ENCODE measurements at places on chromosomes 4 and X. TPM values are rescaled to one million over a fixed set of nuclear protein-coding genes. Genes with fewer than 3 reads are reported as not detected.

Gene FAM9B
- not detected for polyA plus RNA-seq

Gene TMEM35A
- polyA plus RNA-seq: not detected

GRCh38 chrX:95903490-95903889 lies 781.2 kb upstream of the DIAPH2 start:
- no peak for DNase-seq

GRCh38 chr4:3476341-3476747 lies 13.2 kb downstream of the DOK7 start:
- DNase-seq: no peak

DNA sequence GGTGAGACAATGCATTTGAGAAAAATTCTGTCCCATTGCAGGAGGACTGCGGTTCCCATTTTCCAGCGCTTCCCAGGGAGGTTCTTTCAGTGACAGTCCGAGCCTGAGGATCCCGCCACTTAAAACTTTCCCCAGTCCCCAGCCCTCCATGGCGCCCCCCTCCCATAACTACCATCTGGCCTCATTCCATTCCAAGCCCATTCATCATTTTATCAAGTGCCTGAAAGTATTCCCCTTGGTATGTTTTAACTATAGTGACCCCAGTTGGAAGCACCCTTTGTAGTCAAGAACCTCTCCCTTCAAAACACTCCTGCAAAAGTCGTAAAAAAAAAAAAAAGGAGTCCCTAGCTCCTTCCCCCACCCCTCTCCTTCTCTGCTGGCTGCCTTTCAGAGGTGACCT lies 1.2 kb downstream of the RASL11B start:
- no peak for DNase-seq

GRCh38 chrX:49042581-49043219 lies 457 bp downstream of the TFE3 start:
- no peak for DNase-seq

DNA sequence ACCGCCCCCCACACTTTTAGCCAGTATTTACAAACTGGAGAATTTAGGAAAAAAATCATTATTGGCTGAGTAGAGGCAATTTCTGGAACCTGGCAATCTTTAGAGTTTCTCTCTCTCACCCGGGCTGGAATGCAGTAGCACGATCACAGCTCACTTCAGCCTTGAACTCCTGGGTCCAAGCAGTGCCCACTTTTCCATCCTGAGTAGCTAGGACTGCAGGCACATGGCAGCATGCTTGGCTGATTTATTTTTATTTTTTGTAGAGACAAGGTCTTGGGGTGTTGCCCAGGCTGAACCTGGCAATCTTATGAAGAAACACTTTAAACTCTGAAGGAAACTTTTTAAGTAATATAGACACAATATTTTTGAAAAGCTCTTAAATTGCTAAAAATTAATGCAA lies 120.1 kb downstream of the AFF1 start:
- DNase-seq: no peak

DNA sequence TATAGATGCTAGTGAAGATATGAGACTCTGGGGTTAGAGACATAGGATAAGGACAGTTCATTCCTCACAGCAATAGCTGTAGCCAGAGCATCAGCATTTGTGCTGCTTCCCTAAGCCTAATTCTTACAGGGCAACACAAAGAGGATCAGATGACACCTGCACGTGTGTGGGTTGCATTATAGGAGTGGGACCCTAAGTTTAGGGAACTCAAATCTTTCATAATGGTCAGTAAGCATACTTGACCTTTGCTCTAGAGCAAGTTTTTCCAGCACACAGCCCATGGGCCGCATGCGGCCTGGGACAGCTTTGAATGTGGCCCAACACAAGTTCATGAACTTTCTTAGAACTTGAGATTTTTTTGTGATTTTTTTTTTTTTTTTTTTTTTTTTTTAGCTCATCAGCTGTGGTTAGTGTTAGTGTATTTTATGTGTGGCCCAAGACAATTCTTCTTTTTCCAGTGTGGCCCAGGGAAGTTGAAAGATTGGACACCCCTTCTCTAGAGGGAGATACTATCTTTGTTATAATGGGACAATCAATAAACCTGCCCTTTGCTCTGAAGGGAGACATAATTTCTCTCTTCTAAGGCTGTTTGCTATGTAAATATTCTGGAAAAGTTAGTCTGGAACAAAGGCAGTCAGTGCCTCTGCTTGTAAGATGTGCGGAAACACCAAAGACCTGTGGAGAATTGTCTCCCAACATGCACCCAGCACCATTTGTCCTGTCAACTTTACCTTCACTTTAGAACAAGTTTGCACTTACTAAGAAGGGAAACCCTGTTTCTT lies 650.2 kb downstream of the ZNF674 start:
- DNase-seq: no peak

- DNase-seq: no peak
These were observed 152.5 kb upstream of the PJA1 start for GRCh38 chrX:69317721-69318120.

GRCh38 chr4:120725639-120726580 lies 196.6 kb downstream of the PRDM5 start:
- no peak for DNase-seq

Gene AMBN
- polyA plus RNA-seq: not detected

GRCh38 chr4:165203541-165204461 lies 3.6 kb upstream of the KLHL2 start:
- DNase-seq: no peak

- no peak for DNase-seq
These were observed 16.6 kb downstream of the CLCN4 start for GRCh38 chrX:10173331-10173900.

Gene L1CAM
- not detected for polyA plus RNA-seq

Gene IGSF1
- polyA plus RNA-seq: not detected

- no peak for DNase-seq
These were observed 291.9 kb downstream of the FAM47A start for GRCh38 chrX:33840176-33840575.

DNA sequence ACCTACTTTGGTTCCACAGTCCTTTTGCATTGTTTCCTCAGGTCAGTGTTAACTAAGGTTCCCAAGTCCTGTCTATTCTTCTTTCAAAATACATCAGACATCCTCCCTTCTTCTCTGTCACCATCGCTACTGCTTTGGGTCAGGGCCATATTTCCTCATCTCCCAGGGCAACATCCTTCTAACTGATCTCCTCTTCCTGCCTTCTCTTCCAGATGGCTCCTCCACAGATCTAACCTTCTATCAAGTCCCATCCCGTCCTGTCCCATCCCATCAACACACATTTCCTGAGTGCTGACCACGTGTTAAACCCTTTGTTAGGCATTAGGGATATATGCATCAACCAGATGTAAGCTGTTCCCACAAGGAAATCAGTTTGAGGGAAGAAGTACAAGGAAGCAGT lies 25.9 kb downstream of the PLAC1 start:
- no peak for DNase-seq

DNA sequence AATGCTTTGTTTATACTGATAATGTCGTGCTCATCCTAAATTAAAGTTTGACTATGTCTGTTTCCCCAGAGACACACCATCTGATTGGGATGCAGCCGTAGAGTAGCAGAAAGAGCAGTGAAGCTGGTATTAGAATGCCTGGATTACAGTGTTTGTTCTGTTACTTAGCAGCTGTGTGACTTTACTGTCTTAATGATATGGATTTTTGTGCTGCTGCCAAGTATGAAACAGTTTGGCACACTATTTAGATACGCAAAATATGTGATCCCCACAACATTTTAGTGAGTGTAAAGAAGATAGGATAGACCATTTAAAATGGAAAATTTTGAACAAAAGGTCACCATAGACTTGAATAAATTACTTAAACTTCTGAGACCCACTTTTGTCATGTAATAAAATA lies 1.2 kb upstream of the CHIC1 start:
- no peak for DNase-seq

DNA sequence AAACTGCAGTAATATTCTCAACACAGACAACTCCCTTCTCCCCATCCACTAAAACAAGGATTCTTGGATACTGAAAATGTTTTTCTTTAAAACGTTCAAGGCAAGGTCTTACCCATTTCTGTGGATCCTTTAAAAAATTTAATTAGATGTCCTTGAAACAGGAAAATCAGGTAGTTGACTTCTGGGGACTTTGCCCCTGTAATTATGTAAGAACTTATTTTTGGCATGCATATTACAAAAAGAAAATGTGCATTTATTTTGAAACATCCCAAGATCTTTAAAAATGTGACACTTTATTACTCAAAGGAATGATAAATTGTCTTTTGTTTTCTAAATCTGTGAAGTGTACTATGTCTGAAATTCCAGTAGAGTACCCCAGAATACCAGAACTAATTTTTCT lies 25.8 kb downstream of the GUCY1B1 start:
- no peak for DNase-seq

Gene ETDA
- not detected for polyA plus RNA-seq

DNA sequence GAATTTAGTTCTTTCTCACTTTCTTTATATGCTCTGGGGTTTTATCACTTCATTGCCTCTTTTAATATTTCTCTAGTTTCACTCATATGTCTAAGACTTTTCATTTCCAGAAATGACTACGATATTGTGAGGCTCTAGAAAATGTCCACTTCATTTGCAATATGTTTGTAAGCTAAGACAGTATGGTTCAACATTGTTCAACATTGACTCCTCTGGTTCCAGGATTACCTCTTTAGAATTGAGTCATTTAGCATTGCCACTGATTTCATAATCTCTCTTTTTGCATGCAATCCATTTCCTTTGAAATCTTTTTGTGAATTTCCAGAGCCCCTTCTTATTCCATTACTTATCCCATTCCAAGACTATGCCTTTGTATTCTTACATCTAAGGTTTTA lies 32.3 kb downstream of the BBS12 start:
- DNase-seq: no peak

GRCh38 chr4:75497133-75497532 lies 17.1 kb downstream of the RCHY1 start:
- DNase-seq: no peak

DNA sequence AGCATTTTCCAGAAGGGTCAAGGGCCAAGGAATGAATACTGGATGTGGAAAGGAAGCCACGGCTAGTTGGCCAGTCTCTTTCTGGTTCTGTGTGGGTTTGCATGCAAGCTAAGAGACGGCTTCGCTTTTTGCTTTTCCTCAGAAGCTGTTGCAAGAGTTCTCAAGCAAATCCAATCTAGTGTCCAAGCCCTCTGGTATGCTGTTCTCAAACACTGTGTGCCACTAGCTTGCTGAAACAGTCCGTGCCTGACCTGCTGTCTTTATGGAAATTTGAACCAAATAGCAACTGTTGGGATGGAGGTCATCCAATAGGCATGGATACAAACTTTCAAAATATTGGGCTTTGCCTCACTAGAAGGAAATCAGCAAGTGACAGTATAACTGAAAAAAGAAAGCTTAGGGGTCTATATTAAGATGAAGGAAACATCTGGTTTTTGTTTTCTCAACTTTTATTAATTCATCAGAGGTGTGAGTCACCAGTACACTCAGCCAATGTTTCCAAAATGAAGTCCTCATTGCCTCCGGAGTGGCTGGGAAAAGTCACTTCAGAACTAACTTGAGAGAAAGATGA lies 70.5 kb downstream of the SLC9A6 start:
- no peak for DNase-seq

Gene GAGE12F
- polyA plus RNA-seq: not detected

DNA sequence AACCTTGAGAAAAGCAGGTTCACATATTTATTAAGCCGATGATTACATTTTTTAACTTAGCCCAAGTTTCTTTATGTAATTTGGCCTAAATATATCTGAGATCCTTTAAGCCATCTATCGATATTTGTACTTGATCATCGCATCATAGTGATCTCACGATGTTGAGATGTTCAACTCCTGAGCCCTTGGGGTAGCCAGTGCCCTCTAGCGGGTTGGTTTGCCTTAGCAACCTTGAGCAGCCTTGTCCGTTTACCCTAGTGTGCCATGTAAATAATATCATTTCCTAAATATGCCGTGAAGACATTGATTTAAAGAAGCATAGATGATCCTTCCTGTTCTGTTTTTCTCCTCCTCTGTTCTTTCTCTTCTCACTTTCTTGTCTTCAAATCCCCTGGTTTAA lies 432.2 kb downstream of the RPA4 start:
- DNase-seq: no peak

- DNase-seq: no peak
These were observed 327.3 kb downstream of the MAPK10 start for GRCh38 chr4:86032476-86033022.

DNA sequence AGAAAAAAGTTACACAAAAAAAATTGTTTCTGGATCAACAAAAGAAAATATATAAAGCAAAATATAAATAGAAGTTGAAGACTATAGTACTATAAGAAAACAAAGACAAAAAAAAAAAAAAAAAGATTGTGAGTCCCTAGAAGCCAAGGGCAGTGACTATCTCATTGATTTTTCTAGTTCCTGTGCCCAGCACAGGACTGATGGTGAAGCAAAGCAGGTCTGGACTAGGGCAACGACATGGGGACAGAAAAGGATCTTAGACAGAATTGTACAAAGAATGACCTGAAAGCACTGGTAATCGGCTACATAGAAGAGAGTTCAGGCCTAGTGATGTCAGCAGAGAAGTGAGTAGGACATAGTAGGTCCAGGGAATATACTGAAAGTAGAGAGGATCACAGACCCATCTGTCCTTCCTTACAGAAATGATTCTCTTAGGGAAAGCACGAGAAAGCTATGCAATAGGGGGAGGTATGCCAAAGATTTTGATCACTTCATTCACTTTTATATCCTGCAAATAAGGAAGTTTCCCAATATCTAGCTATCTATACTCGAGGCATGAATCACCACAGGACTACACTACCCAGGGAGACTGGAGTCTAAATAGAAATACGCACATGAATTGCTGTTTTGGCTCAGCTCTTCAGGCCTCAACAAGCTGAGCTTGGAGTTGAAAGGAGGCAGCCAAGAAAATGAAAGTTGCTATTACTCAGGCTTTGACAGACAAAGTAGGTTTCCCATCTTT lies 230.9 kb upstream of the GPC4 start:
- DNase-seq: no peak

- no peak for DNase-seq
These were observed 1.4 kb upstream of the CEP135 start for GRCh38 chr4:55947254-55947882.

- DNase-seq: no peak
These were observed 74.0 kb downstream of the CPZ start for GRCh38 chr4:8666581-8666980.

DNA sequence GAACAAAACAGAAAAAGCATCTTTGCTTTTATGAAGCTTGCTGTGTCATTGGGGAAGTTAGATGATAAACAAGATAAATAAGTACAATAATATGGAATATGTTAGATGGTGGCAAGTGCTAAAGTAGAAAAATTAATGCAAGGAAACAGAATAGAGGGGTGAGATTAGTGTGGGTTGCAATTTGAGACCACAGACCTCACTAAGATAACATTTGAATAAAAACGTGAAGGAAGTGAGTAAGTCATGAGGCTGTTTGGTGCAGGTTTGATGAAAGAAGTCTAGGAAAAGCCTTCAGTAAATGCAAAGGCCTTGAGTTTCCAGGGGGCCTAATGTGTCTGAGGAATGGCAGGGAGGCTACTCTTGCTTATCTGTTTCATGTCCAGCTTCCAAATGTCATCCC lies 102.5 kb downstream of the CFAP299 start:
- DNase-seq: no peak

GRCh38 chr4:28505064-28505463 lies 1644.4 kb downstream of the STIM2 start:
- DNase-seq: no peak

- no peak for DNase-seq
These were observed 16.8 kb downstream of the KDM6A start for GRCh38 chrX:44889824-44890223.

GRCh38 chr4:42480717-42481116 lies 83.4 kb downstream of the SHISA3 start:
- DNase-seq: no peak

Data from naive thymus-derived CD8-positive, alpha-beta T cell (primary cell).